Inflammatory macrophage (primary cell): ENCODE measurements at places on chromosomes 7 and 10.

GRCh38 chr10:124532106-124532641 lies 70.6 kb downstream of the LHPP start:
- no peak for DNase-seq

GRCh38 chr7:3721422-3721821 lies 420.4 kb downstream of the SDK1 start:
- DNase-seq, result no peak

- no peak for DNase-seq
These were observed 108.3 kb downstream of the ZMIZ1 start for GRCh38 chr10:79176949-79177602.

DNA sequence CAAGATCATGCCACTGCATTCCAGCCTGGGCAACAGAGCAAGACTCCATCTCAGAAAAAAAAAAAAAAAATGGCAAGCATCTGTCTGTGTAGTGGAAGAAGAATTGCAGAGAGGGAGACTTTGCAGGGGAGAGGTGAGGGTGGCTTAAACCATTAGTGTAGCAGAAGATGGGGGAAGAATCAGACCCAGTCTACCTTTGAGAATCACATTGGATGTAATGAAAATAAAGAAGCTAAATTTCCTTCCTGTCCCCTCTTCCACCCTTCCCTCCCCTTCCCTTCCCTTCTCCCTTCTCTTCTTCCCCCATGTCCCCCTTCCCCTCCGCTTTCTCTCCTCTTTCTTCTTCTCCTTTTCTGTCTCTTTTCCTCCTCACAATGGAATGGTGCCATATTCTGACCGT lies 180.8 kb upstream of the SVIL start:
- no peak for DNase-seq

DNA sequence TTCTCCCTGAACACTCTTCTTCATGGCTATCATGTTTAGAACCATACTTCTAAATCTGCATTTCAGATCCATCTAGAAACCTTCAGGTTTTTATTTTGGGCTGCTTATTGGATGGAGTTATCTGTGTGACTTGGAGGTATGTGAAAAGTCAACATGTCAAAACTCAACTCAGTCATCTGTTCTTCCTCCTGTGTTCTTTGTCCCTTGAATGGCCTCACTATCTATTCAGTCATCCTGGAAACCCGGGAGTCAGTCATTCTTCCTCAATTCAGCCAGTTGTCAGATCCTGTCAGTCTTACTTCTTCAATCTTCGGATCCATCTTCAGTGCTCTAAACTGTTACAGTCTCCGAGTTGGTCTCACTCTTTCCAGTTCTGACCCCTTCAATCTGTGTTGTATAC lies 52.2 kb downstream of the VKORC1L1 start:
- peak; percentile 39 for DNase-seq

GRCh38 chr7:157508477-157508881 lies 171.7 kb downstream of the DNAJB6 start:
- DNase-seq, result no peak

DNA sequence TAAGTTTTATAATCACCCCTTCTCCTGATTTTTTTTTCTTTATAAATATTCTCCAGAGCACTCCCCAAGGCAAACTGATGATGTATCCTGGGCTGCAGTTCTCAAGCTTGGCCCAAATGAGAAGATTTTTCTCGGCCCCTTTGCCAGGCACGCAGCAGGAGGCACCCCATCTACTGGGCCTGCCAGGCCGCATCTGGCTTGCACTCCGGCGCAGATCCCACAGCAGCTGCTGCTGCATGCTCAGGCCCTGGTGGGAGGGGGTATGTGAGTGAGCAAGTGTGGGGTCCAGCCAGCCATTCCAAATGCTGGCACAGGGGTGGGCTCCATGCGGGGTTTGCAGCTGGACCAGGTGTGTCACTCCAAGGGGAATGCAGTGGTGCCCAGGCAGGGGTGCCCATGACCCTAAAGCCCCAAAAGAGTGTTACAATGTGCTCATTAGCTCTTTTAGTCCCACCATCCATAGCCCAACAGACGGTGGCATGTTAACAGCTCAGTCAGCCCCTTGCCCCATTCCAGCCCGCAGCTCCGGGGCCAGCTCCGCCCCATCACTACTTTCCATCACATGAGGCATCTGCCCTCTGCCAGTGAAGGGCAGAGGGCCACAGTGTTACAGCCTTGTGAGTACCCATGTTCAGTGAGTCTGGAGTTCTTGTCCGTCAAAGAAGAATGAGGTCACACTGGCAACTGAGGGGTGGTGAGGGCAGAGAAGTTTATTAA lies 25.9 kb downstream of the OAT start:
- DNase-seq, result no peak

DNA sequence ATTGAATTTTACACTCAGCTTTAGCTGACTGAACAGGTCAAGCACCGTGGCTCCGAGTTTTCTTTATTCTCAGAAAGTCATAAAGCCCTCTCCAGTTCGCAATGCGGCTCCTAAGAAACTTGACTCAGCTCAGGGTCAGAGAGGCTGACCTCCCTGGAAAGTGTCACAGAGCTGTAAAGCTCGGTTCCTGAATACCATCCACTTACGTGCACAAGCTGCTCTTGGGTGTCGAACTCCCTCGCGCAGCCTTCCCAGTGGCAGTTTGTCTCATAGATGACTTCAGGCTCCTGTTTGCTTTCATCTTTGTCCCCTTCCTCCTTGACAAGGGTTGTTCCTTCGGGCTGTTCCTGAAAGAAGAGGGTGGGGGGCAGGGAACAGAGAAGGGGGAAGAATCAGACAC lies 213.7 kb downstream of the GLI3 start:
- no peak for DNase-seq
